ENCODE measurements at places on chromosomes 2 and 18. TPM values are rescaled to one million over a fixed set of nuclear protein-coding genes. Genes with fewer than 3 reads are reported as not detected.

The DTNB gene
- 9.1 TPM for total RNA-seq

The CCBE1 gene
- 8.3 TPM for total RNA-seq

The CCDC68 gene
- total RNA-seq = 3.6 TPM

The FTCDNL1 gene
- 2.3 TPM for total RNA-seq

The CHST9 gene
- total RNA-seq = not detected

The GAREM2 gene
- total RNA-seq = 9.7 TPM

The EHBP1 gene
- total RNA-seq = 69.8 TPM

The IL1R2 gene
- total RNA-seq = 0.73 TPM

The LYPD6 gene
- total RNA-seq = not detected

The PDE1A gene
- 0.08 TPM for total RNA-seq

The ORC4 gene
- total RNA-seq = 38.3 TPM

The DNAH6 gene
- total RNA-seq = not detected

The GALNT5 gene
- 2.8 TPM for total RNA-seq

The PROKR1 gene
- total RNA-seq = not detected

The DPYSL5 gene
- total RNA-seq = 5.9 TPM

The PPIG gene
- 33.5 TPM for total RNA-seq

The MRO gene
- 0.16 TPM for total RNA-seq

The CD226 gene
- total RNA-seq = 0.06 TPM

The AGXT gene
- total RNA-seq = not detected

Measured in A549 treated with CpdA at 1 μM for 4 hours (cell line).